ENCODE measurements at places on chromosomes 3 and 15. TPM values are rescaled to one million over a fixed set of nuclear protein-coding genes. Genes with fewer than 3 reads are reported as not detected.

SLCO3A1 gene
- 1.9 TPM for total RNA-seq

AADAC gene
- 0.17 TPM for total RNA-seq

DNA sequence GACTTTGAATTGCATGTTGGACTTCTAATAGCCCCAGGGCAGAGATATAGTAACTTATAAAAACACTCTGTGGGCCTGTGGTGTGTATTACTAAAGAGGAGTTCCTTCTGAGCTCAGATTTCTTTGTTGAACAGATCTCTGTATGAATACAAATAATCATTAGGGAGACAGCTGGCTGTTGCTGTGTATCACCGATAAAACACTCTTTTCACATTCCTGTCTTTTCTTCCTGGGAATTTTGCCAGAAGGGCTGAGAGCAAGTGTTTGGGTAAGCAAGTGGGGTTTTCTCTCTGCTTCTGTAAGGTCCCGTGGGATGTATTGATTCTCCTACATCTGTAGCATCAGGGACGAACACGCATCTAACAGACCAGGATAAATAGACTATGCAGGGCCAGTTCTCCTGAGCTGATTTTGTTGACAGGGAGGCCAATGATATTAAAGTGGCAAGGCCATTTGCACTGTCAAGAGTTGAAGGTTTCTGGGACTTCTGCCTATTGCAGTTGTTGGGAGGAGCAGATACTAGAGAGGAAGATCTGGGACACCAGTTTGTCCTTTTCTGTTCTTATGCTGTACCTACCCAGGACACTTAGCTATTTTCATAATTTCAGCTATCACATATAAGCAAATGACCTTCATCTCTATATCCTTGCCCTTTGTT, 225.9 kb upstream of the CD96 start:
- peak; percentile 60 for DNase-seq

- no peak for DNase-seq
Measured at GRCh38 chr3:60096403-60096802, 1046.6 kb upstream of the CFAP20DC start.

DNA sequence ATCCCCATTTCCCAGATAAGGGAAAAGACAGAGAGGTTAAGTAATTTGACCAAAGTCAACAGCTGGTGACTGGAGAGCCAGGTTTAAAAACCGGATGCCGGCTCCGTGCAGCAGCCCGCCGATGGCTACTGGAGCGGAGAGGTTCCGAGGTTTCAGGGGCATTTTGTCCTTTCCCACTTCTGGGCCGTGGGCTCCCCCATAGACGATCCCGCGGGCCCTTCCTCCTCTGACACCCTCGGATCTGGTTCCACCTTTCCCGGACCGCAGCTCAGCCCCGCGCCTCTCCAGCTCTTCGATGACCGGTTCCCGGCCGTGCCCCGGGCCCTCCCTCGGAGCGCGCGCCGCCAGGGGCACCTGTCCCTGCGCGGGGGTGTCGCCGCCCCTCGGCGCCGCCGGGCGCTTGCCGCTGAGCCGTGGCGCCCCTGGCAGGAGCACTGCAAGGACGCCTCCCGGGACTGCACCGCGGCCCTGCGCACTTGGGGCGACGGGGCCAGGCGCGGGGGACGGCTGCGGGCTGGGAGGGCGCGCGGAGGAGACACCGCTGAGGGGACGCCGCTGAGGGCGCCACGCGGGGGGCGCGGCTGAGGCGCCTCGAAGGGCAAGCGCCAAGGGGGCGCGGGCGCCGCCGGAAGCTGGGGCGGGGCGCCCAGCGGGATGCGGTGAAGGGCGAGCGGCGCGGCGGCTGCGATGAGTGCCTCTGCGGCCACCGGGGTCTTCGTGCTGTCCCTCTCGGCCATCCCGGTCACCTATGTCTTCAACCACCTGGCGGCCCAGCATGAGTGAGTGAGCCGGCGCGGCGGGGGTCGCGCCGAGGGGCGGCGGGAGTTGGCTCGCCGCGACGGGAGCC, at the start of gene TM6SF1:
Gene TM6SF1, plus strand, starts transcription at position 652 of the 847 bp plus-strand sequence. Its CDS starts 36 bp downstream, at position 688.
- DNase-seq = no peak

DNA sequence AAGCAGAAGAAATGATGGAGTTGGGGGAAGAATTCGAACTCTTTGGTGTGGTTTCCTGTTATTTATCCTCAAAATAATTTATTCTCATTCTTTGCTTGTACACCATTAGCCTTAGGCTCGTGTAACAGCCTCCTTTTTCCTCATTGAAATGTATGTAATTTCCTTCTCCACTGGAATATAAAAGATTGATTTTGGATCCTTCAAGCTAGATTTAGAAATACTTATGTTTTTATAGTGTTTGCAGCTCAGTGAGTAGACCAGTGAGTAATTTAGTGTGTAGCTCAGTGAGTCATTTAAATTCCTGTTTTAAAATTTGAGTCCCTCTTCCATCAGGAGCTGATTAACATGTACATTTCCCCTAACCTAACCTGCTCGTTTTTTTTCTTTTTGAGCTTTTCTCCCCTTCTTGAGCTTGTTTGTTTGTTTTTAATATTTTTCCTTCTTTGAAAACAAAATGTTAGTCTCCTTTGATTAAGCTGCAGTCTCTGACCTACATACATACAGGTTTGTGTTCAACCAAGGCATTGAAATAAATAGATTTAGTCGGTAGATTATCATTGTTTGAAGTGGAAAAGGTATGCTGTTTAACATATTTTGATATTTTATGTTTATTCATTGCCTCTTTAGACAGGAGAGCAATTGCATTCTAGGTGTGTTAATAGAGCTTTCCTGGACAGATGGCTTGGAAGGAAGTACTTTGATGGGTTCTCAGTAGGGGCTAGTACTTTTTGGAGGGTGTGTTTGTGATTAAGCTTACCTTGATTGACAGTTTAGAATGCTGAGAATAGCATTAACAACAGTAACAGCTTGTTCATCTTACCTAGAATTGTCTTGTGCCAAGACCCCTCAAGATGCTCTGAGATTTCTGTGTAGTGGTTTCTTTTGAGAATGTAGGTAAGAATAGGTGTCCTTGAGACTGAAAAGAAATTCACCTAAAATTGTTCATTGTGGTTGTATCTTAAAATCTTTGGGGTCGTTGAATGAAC, 5.9 kb downstream of the USP3 start:
- peak; percentile 92 for DNase-seq

GRCh38 chr3:127151992-127152650, 40.8 kb upstream of the PRR23E start:
- peak; percentile 50 for DNase-seq

DNA sequence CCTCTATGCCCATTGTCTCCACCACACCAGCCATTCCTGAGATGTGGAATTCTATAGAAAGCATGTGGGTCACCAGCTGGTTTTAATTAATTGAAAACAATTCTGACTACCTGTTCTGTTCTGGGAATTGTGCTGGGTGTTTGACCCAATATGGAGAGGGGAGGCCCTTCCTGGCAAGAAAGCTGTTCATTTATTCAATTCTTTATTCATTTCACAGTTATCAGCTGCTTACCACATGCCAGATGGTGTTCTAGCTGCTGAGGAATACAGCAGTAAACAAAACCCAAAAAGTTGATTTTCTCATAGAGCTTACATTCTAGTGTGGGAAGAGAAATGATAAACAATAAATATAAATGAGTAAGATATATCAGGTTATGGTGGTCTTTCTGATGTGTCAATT, 296.1 kb upstream of the RASGRP1 start:
- no peak for DNase-seq

- DNase-seq = no peak
Measured at GRCh38 chr15:33188641-33189257, 5.8 kb downstream of the FMN1 start.

- DNase-seq = peak; percentile 67
Measured at GRCh38 chr15:42035435-42035761, 14.6 kb upstream of the PLA2G4E start.

DNA sequence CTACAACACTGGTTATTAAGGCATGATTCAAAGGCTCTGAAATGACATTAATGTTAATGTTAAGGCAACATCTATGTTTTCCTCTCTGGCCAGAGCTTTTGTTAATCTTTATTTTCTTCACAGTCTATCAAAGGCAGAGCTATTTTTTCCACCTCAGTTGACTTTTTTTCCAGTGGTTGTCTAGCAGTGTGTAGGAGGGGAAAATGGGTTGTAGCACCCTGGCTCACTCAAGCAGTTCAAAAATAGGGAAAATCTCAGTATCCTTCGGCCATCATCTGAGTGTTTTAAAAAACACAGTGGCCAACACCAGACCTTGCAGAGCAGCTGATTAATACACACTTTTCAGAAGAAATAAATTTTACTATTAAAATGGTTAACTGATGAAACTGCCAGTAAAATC, 21.4 kb downstream of the CBLB start:
- no peak for DNase-seq

All from renal cortical epithelial cell (primary cell).